Daoy (cell line): ENCODE measurements at places on chromosomes 12 and 14.

DNA sequence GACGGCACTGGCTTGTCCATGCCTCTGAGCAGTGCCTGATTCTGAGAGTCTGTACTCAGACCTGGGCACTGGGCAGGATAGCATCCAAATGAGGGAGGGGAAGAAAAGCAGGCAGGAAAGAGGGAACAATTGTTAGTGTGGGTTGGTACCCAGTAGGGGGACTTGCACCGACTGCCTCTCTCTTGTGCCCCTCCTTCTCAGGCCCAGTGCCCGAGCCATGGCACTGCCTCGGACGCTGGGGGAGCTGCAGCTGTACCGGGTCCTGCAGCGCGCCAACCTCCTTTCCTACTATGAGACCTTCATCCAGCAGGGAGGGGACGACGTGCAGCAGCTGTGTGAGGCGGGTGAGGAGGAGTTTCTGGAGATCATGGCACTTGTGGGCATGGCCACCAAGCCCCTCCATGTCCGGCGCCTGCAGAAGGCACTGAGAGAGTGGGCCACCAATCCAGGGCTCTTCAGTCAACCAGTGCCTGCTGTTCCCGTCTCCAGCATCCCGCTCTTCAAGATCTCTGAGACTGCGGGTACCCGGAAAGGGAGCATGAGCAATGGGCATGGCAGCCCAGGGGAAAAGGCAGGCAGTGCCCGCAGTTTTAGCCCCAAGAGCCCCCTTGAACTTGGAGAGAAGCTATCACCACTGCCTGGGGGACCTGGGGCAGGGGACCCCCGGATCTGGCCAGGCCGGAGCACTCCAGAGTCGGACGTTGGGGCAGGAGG lies 2.2 kb downstream of the NAB2 start:
- no peak for DNase-seq

DNA sequence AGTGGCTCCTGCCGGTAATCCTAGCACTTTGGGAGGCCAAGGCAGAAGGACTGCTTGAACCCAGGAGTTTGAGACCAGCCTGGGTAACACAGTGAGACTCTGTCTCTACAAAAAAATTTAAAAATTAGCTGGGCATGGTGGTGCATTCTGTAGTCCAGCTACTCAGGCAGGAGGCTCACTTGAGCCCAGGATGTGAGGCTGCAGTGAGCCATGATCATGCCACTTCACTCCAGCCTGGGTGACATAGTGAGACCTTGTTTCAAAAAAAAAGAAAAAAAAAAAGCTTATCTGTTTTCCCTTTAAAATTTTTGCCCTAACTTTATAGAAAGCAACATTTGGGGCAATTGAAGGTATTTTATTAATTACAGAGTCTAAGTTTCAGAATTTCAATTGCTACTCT lies 486.0 kb downstream of the BCAT1 start:
- no peak for DNase-seq

DNA sequence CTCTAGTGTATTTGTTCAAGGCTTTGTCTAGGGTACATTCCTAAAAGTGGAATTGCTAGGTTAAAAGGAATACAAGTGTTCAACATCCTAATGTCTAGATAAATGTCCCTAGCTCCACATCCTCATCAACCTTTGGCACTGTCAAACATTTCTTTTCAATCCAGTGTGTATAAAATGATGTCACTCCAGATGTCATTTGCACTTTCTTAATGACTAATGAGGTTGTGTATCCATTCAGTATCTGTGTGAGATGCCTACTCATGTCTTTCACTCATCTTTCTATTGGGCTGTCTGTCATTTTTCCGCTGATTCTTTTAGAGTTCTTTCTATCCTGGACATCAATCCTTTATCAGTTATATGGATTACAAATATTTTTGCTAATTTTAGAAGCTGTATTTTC lies 43.3 kb downstream of the ARMH4 start:
- no peak for DNase-seq

DNA sequence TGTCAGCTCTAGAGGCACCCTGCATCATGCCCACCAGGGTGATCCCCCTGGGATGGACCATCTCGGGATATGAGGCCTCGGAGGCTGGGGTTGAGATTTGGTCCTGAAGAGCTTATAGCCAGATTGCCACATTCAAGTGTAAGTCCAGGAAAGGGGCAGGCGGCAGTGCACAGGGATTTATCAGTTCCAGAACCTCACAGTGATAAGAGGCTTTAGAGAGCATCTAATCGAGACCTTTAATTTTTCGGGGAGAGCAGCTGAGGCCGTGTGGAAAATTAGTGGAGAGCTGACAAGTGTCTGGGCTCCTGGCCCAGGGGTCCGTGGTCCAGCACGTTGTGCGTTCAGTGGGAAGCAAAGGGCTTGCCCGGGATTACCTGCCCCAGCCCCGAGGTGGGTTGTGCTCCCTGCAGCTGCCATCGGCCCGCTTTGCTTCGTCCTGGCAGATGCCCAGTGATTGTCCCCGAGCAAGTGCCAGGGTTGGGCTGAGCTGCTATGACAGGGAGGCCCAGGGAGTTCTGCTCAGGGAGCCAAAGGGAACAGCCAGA lies 52.1 kb downstream of the C14orf132 start:
- DNase-seq, result no peak

DNA sequence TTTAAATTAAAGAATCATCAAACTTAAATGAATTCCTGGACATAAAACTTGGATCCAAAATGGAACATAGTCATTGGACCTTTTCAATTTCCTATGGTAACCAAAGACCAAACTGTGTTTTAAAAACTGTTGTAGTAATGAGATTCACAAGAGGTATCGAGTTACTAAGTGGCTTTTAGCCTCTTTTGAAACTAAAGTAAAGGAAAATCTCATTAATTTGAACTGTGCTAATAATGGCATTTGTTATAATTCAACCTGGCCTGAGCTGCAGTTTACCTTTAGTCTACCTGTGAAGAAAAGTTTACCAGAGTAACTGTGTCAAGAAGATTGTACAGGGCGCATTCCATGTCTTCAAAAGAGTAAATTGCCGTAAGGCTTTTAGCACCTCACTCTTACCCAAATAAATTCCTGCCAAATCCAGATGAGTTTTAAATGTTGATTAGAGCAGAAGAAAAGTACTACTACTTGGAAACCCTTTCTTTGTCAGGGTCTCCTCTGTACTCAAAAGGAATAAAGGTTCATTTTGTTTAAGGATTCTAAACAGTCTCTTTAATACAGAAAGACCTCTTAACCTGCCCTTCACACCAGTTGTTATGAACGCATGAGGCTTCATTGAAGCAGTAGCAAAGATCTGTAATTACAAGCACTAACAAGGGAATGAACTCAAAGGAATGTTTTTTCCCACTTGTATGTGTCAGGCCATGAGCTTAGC lies 17.1 kb upstream of the MED13L start:
- DNase-seq, result no peak

DNA sequence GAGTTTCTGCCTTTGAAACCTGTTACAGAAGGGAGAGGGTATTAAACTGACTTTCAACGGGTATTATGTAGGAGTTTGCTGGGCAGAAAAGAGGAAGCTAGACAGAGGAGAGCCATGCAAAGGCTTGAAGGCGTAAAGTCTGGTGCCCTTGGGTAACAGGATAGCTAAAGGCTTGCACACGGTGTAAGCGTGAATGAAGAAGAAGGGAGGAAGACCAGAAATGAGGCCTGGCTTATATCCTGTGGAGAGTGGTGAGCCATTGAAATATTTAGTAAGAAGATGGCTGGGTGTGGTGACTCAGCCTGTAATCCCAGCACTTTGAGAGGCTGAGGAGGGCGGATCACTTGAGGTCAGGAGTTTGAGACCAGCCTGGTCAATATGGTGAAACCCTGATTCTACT lies 22.6 kb downstream of the SUDS3 start:
- no peak for DNase-seq

GRCh38 chr12:59650588-59651228 lies 54.9 kb downstream of the SLC16A7 start:
- no peak for DNase-seq

- DNase-seq, result no peak
Observed at GRCh38 chr12:95986635-95987570, 9.2 kb downstream of the HAL start.

DNA sequence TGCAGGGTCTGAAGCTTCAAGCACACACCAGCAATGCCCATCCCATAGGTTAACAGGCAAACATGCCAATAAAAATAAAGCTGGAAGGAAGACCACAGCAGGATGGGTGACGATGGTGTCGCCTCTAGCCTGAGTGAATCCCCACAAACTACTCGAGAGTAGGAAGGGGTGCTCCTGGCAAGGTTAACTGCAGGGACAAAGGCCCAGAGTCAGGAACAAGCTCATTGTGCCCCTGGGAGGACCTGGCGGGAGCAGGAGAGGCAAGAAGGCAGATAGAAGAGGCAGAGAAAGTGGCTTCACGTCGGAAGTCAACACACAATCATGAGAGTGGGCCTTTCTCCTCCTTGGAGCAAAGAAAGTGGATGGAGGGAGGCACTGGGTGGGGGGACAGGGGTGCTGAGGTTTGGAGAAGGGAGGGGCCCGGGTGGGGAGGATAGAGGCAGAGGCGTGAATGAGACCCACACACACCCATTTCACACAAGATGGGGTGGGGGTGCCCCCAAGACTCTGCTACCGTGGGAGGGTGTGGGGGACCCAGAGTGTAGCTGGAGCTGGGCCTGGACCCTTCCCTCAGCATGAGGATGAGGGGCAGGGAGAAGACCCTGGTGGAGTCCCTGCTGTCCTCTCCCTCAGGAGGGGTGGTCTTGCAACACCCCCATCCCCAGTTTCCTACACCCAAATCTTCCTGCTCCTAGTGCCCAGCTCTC lies 43.1 kb downstream of the DIO3 start:
- DNase-seq, result no peak

DNA sequence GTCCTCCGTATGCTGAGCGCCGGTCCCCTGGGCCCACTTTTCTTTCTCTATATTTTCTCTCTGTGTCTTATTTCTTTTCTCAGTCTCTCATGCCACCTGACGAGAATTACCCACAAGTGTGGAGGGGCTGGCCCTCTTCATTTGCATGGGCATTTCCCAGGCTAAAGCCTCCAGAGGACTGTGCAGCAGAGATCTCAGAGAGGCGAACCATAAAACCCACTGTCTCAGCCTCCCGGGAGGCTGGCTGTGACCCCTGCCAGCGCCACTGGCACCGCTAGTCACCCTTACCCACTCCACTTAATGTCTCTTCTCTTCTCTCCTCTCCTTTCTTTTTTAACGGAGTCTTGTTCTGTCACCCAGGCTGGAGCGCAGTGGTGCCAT lies 7.1 kb upstream of the SERPINA9 start:
- no peak for DNase-seq
